ENCODE measurements at places on chromosomes 11 and 22.

- H3K36me3 ChIP-seq: no peaks in the 10 kb centered on the region
- no peaks in the 10 kb centered on the region for H3K27me3 ChIP-seq
- no peak for DNase-seq
- H3K4me3 ChIP-seq: no peak overlapping the region
Observed at GRCh38 chr22:46801826-46802607, 39.6 kb downstream of the TBC1D22A start.

DNA sequence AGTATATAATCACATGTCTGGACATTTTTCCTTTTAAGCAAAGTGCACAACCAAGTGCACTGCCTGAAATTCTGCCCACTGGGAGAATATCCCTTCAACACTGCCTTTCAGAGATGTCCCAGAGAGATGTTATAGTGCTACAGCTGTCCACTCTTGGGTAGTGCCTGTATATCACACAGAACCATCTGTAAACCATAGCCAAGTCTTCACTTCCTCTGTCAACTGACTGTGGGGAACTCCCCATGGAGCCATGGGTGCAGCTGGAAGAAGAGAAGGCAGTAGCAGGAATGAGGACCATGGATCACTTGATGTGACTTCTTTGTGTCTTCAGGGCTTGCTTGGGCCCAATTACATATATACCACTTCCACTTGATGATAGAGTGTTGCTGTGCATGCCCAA lies 44.6 kb upstream of the LIN7C start:
- H3K27me3 ChIP-seq: no peaks in the 10 kb centered on the region
- H3K27ac ChIP-seq: no peak overlapping the region
- DNase-seq: no peak
- H3K36me3 ChIP-seq: no peaks in the 10 kb centered on the region
- H3K4me1 ChIP-seq: no peaks in the 10 kb centered on the region
- no peak overlapping the region for H3K4me3 ChIP-seq

DNA sequence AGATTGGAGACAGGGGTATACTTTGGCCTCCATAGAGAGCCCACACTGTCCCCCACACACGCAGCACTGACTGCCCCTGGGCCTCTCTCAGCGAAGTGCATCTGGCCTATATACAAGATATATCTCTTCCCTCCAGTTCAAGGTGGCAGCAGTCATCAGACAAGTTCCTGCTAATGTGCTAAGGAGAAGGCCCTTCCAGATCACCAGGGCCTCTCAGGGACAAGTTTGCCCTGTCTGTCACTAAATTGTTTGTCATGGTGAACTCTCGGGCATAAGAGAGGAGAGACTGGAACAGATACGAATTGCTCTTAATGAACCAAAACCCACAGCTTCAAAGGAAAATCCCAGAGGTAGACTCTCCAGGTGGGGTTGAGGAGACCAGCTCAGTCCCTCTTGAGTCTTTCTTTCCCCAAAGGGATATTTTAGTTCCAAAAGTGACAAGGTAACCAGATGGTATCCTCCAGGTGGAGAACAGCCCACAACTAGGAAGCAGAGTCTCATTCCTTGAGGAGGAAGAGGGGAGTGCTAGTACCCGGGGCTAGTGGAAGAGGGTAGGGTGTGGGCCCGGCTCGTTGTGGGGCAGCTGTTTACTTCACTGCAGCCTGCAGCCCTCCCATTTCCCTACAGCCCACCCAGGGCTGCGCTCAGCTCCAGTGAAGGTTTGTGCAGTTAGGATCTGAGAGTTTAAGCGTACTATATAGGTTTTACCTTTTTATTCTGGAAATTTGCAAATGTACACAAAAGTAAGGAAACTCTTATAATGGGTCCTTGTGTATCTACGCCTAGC lies 2.2 kb upstream of the SLC35C1 start:
- H3K36me3 ChIP-seq: no peaks in the 10 kb centered on the region
- no peak overlapping the region for H3K27ac ChIP-seq
- H3K4me3 ChIP-seq: no peak overlapping the region
- no peaks in the 10 kb centered on the region for H3K27me3 ChIP-seq

- H3K27ac ChIP-seq: no peak overlapping the region
- H3K36me3 ChIP-seq: no peaks in the 10 kb centered on the region
- no peak overlapping the region for H3K4me3 ChIP-seq
- no peaks in the 10 kb centered on the region for H3K4me1 ChIP-seq
- H3K27me3 ChIP-seq: no peaks in the 10 kb centered on the region
- peak; percentile 6 for DNase-seq
Observed at GRCh38 chr11:70834277-70834940, 418.0 kb downstream of the SHANK2 start.

- no peaks in the 10 kb centered on the region for H3K27me3 ChIP-seq
- H3K27ac ChIP-seq: no peak overlapping the region
- no peak for DNase-seq
- no peak overlapping the region for H3K4me3 ChIP-seq
- no peaks in the 10 kb centered on the region for H3K4me1 ChIP-seq
- no peaks in the 10 kb centered on the region for H3K36me3 ChIP-seq
Observed at GRCh38 chr11:111409915-111410314, 30.8 kb upstream of the POU2AF1 start.

- no peak overlapping the region for H3K27ac ChIP-seq
- H3K27me3 ChIP-seq: no peaks in the 10 kb centered on the region
- H3K36me3 ChIP-seq: no peaks in the 10 kb centered on the region
- no peak overlapping the region for H3K4me3 ChIP-seq
- H3K4me1 ChIP-seq: no peaks in the 10 kb centered on the region
Observed at GRCh38 chr11:70628176-70628854, 230.0 kb downstream of the CTTN start.

DNA sequence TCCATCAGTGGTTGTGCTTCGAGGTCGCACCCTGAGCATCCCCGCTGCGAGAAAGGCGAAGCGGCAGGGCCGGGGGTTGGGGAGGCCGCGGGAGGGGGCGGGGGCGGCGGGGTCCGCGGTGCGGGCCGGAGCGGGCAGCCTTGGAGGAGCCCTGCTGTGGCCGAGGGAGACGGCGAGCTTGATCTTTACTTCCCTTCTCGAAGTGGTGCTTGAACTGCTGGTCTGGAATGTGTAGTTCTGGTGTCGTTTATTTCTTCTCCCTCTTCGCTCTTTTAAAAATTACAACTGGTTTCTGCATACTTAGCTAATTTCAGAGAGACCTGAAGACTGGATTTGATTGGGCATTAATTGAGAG lies 1.1 kb downstream of the APLP2 start:
- H3K36me3 ChIP-seq: no peaks in the 10 kb centered on the region
- DNase-seq: peak; percentile 55
- H3K4me1 ChIP-seq: peaks cover 8% of the 10 kb centered on the region
- H3K27me3 ChIP-seq: no peaks in the 10 kb centered on the region

- H3K4me1 ChIP-seq: no peaks in the 10 kb centered on the region
- peaks cover 7% of the 10 kb centered on the region for H3K27me3 ChIP-seq
- no peak overlapping the region for H3K4me3 ChIP-seq
- no peak overlapping the region for H3K27ac ChIP-seq
Observed at GRCh38 chr11:64719406-64719805, 3.6 kb downstream of the NRXN2 start.

GRCh38 chr11:17516551-17517150 lies 27.6 kb downstream of the USH1C start:
- DNase-seq: no peak
- no peaks in the 10 kb centered on the region for H3K27me3 ChIP-seq
- H3K4me3 ChIP-seq: no peak overlapping the region
- H3K36me3 ChIP-seq: no peaks in the 10 kb centered on the region
- no peaks in the 10 kb centered on the region for H3K4me1 ChIP-seq

DNA sequence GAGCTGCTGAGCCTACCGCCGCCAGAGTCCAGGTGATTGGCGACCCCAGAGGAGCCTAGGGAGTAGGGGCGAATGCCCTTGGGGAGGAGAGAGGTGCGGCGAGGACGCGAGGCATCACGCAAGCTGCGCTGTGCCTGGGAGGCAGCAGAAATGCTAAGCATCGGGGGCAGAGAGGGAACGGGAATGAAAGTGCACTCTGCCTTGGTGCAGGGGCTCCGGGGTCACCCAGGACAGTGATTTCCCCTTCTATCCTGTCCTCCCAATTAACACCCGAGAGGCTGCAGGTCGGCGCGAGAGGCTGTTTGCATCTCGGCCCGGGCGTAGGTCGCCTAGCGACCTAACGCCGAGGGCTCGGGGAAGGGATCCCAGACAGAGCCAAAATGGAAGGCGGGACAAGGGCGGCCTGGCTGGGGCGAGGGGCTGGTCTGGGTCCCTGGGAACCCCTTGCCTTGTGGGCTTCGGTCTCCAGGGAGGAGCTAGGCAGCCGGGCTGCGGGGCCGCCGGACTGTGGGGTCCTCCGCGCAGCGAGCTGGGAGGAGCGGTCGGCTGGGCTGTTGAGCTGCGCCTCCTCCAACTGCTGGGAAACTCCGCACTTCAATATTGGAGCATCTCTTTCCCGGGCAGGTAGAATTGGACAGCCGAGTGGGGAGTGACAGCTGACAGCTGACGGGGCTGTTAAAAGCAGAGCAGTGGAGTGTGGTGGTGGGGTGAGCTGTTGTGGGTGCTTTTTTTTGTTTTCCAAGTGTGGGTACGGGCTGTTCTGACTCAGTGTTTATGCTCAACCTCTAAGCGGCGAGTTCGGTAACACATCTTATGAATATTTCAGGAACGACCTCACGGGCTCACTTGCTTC lies 657 bp downstream of the ELMOD1 start:
- no peaks in the 10 kb centered on the region for H3K36me3 ChIP-seq
- H3K27ac ChIP-seq: no peak overlapping the region
- peaks cover 26% of the 10 kb centered on the region for H3K27me3 ChIP-seq
- peak; percentile 44 for DNase-seq
